ENCODE measurements at places on chromosomes 6 and 20.

GRCh38 chr6:144066741-144067484 is 28.5 kb downstream of the SF3B5 start:
- no peak for DNase-seq

GRCh38 chr6:110255211-110255750 is 75.1 kb downstream of the CDC40 start:
- no peak for DNase-seq

GRCh38 chr6:111524735-111525134 is 41.7 kb upstream of the REV3L start:
- DNase-seq = no peak

GRCh38 chr6:111087871-111088667 is 766 bp downstream of the SLC16A10 start:
- DNase-seq = no peak

GRCh38 chr6:75691012-75691411 is 58.0 kb upstream of the MYO6 start:
- no peak for DNase-seq

DNA sequence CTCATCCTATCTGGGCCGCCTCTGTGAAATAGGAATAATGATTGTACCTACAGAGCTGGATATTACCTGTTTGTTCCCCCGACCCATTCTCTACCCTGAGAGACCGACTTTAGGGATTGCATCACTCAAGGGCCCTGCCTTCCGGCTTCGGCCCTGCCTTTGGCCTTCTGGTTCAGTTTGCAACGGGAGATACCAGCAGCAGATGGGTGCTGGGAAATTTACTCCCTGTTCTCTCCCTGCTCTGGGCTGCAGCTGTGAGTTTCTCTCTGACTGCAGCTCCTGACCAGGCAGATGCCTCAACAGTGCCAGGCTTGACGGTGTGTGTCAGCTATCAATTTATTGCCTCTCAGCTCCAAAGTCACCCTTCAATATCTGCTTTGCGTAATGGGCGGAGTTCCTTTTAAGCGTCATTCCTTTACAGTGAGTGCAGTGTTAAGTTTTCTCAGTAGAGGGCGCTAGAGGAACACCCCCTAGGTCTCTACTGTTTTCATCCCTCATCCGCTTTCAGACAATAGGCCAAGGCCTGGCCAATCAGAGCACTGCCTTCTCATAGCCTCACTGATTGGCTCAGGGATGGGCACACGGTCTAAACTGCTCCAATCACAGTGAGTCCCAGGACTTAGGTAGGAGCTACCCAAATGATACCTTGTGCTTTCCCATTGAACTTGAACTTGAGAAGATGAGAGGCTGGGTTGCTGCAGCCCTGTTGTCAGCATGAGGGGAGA is 30.0 kb downstream of the KCNG1 start:
- no peak for DNase-seq

- no peak for DNase-seq
These were observed 134.3 kb downstream of the PXDC1 start for GRCh38 chr6:3617192-3617631.

- DNase-seq = no peak
These were observed 35.2 kb upstream of the EEF1E1 start for GRCh38 chr6:8137529-8137939.

DNA sequence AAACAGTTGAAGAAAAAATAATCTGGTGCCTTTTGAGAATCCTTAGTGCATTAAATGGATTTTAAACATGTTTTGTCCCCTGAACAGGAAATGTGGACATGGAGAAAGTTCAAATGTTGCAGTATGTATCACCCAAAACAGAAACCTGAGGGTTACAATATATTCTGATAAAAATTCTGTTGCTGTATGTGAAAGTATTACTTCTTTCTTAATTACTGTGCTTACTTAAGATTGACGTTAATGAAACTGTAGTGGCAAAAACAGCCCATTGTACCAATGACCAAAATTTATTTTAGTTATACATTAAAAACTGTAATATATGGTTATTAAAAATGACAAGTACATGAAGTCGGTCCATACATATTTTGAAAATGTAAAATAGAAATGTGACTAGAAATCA is 100.6 kb downstream of the PRDM1 start:
- DNase-seq = no peak

DNA sequence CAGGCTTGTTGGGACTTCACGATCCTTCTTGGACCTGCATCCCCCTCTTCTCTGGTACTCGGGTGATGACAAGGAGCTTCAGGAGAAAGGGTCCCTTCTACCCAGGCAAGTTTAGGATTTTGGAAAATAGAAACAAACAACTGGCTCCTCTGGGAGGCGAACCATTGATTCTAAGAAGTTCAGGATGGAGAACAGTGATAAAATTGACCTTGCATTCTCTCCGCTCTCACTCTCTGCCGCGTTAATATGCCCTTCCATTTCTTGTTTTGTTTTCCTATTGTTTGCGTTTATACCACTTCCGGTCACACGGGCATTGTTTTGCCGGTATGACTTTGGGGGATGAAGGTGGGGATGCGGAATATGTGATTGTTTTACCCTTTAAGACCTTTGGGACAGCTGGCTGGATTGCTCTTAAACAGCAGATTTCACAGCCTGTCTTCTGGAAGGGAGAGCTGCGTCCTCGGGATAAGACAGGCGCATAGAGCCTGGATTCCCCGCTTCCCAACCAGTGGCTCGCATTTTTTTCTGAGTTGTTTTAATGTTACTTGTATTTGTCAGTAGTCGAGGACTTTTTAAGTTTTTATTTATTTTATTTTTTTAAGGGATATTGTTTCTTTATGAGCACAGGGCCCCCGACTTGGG is 144.3 kb upstream of the ZNF184 start:
- no peak for DNase-seq

- DNase-seq = no peak
These were observed 490.8 kb downstream of the HTR1B start for GRCh38 chr6:76972474-76972873.

GRCh38 chr6:82954937-82955577 is 110.6 kb downstream of the UBE3D start:
- no peak for DNase-seq

DNA sequence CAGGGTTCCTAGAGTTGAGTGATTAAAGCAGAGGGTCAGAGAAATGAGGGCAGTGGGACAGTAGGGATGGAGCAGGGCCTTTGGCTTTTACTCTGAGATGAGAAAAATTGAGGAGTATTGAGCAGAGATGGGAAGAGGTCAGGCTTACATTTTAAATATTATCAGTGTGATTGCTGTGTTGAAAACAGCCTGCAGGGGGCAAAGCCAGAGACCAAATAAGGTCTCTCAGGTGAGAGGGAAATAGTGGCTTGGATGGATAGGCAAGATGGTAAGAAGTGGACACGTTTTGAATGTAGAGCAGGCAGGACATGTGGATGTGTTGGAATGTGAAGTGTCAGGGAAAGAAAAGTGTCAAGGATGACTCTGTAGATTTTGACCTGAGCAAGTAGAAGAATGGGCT is 105.0 kb upstream of the MAP3K7 start:
- DNase-seq = no peak

DNA sequence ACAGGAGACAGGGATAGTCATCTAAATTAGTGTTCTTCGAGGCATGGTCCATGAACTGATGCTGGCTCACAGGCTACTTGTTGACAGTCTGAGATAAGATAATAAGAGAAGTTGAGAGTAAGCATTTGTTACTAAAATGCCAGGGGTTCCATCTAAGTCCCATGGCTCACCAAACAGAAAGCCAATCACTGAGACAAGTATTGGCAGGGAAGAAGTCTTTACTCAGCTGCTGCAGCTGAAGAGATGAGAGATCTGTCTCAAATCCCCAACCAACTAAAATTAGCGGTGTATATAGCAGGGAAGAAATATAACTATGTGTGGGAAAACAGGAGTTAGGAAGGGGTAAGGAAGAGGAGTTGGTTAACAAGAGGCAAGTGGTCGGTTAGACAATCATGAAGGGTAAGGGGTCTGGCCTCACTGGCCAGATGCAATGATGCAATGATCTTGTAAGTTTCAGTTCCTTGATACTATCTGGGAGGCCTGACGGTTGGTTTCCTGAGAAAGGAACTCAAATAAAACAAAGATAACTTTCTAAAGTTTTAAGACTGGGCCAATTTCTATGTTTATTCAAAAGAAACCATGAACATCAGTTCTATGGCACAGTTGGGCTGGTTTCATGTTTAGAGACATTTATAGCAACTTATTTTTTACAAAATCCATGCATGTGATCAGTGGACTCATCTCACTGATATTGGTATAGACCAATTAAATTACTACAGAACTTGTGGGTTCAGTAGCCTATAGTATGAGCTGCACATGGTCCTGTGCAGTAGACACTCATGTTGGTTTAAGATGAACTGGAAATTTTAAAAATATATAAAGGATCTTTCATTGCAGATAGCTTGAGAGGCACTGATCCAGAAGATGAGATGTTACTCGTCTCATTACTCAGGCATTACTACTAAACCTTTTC is 9.9 kb upstream of the HEBP2 start:
- no peak for DNase-seq

GRCh38 chr6:97411610-97412009 is 128.6 kb upstream of the MMS22L start:
- DNase-seq = no peak

GRCh38 chr6:44664716-44665115 is 277.2 kb downstream of the CDC5L start:
- DNase-seq = no peak

DNA sequence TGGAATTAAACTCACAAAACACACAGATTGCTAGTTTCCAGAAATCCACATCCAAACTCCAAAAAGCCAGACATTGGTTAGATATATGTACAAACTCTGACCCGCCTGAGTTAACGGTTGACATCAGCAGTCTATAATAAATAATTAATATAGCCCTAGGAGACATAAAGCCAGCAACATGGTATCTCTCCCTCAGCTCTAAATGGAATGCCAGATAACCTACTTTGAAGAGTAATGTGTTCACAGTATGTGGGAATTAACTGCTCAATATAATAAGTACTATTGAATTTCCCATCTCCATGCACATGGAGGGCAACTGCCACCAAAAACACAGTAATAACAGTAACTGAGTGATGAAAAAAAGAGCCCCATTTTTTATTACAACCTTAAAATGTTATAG is 383.2 kb downstream of the CD83 start:
- DNase-seq = no peak

GRCh38 chr6:139174961-139175360 is 40.1 kb downstream of the HECA start:
- DNase-seq = no peak

All from stimulated activated CD4-positive, alpha-beta T cell treated with anti-CD3 and anti-CD28 coated beads, TNF-alpha, amount 100 ng/mL, for 1 hour (primary cell).